ENCODE measurements at places on chromosomes 1 and 21.

- DNase-seq, result peak; percentile 13
Observed at GRCh38 chr1:173861731-173862145, 6.1 kb downstream of the GAS5 start.

DNA sequence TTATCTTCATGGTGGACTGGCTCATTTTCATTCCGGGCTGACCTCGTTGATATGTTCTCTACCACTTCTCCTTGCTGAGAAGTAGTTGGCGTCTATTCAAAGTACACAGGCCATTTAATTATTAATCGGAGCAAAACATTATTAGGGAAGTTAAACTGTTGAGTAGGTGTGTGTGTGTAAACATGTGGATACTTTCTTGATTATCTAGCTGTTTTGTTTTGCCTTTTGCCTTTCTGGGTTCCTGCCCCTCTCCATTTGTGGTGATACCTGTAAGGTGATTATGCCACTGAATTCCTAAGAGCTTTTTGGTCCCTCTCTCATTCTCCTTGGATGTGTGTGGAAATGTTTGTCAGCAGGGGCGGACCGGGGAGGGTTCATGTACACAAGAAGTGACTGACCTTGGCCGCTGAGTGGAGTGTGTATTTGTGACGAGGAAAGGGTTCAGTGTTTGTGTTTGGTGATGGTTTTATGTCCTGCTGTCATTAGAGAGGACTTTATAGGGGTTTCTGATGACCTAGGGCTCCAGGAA lies 56.6 kb upstream of the PPP2R5A start:
- no peak for DNase-seq

- no peak for DNase-seq
Observed at GRCh38 chr1:171606402-171606941, 15.6 kb upstream of the MYOCOS start.

GRCh38 chr1:190908246-190908645 lies 430.6 kb upstream of the BRINP3 start:
- DNase-seq, result no peak

- DNase-seq, result no peak
Observed at GRCh38 chr1:154521695-154522094, 19.5 kb upstream of the SHE start.

GRCh38 chr1:223212441-223212840 lies 69.4 kb upstream of the TLR5 start:
- DNase-seq, result no peak

DNA sequence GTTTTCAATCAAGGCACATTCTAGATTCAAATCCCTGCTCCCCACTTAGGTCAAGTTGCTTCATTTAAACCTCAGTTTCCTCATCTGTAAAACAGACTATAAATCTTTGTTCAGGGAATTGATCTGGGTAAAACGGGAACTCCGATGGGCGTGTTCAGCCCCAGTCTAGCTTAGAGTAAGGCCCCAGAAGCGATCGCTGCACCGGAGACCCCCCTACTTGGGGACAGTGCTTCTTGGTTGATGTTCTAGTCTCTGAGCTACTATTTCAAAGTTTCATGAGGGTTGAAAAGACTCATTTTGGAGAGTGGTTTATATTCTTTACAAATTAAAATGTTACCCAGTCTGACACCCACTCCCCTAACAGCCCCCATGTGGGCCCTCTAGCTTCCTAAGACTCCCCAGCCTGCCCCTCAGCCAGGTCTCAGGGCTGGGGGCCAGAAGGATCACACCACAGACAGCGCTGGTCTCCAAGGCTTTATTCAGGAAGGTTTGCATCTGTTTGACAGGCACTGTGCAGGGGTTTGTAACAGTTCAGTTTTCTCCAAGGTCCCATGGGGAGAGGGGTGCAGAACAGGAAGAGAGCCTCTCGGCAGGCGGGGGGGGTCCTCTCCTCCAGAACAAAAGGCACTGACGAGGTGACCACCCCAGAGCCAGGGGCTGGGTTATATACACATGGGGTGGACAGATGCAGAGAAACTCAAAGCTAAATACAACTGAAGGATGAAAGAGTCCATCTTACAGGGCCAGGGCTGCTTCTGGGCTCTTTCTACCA lies 82.9 kb downstream of the STUM start:
- peak; percentile 1 for DNase-seq

DNA sequence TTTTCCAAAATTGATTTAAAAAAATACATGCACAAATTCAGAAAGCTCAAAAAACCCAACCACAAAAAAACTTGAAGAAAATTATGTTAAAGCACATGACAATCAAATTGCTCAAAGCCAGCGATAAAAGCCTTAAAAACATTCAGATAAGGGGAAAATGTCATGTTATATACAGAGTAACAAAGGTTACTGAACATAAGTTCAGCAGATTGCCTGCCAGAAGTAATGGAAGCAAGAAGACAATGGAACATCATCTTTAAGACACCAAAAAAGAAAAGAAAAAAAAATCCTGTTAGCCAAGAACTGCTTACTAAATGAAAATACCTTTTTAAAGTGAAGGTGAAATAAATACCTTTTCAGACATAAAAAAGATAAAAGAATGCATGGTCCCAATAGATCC lies 147.2 kb upstream of the SGIP1 start:
- no peak for DNase-seq

GRCh38 chr1:178844436-178844835 lies 26.4 kb downstream of the ANGPTL1 start:
- DNase-seq, result no peak

GRCh38 chr1:99645699-99646531 lies at the start of gene PALMD:
Gene PALMD, plus strand, starts transcription at chr1:99646113. Its CDS starts 205 bp downstream, at chr1:99646318.
- no peak for DNase-seq

GRCh38 chr1:41528726-41529605 lies 44.5 kb upstream of the EDN2 start:
- DNase-seq, result no peak

- DNase-seq, result no peak
Observed at GRCh38 chr1:239107676-239108075, 278.7 kb upstream of the CHRM3 start.

- no peak for DNase-seq
Observed at GRCh38 chr1:151721788-151722510, 627 bp downstream of the RIIAD1 start.

- DNase-seq, result no peak
Observed at GRCh38 chr1:193014400-193014799, 44.8 kb downstream of the UCHL5 start.

- DNase-seq, result no peak
Observed at GRCh38 chr1:23742670-23743286, 493 bp upstream of the ELOA start.

DNA sequence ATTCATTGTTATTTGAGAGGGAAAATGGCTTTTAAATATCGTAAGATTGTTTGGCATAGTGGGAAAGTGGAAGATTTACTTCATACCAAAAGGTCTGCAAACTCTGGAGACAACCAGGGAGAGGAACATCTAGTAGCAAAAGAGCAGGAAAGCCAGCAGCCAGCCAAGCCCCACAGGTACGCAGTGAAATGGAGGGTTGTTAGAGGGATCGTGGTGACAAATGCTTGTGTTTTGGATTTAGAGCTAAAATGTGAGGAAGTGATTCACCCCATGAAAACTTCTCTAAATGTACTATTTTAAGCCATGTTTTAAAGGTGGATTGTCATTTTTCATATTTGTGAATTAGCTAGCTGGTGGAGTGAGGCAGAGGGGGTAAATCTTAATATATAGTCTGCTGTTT lies 69.3 kb downstream of the RPS6KC1 start:
- no peak for DNase-seq

- no peak for DNase-seq
Observed at GRCh38 chr1:235510823-235511222, 6.6 kb upstream of the B3GALNT2 start.

GRCh38 chr1:44587796-44588460 lies 86.4 kb downstream of the TMEM53 start:
- no peak for DNase-seq

- peak; percentile 53 for DNase-seq
Observed at GRCh38 chr1:147225193-147225730, at the start of gene FMO5. Gene FMO5, minus strand, starts transcription at chr1:147225339. Its CDS starts 310 bp downstream, at chr1:147225029.

GRCh38 chr1:67401443-67401842 lies 28.8 kb downstream of the SERBP1 start:
- DNase-seq, result no peak

Measured in activated naive CD4-positive, alpha-beta T cell treated with Interleukin-2 at 50 U/mL for 16 hours (primary cell).